ENCODE measurements at places on chromosomes 5 and 9. TPM values are rescaled to one million over a fixed set of nuclear protein-coding genes. Genes with fewer than 3 reads are reported as not detected.

GRCh38 chr5:141003791-141004611 is 37.7 kb downstream of the PCDHAC2 start:
- no peak for DNase-seq

DNA sequence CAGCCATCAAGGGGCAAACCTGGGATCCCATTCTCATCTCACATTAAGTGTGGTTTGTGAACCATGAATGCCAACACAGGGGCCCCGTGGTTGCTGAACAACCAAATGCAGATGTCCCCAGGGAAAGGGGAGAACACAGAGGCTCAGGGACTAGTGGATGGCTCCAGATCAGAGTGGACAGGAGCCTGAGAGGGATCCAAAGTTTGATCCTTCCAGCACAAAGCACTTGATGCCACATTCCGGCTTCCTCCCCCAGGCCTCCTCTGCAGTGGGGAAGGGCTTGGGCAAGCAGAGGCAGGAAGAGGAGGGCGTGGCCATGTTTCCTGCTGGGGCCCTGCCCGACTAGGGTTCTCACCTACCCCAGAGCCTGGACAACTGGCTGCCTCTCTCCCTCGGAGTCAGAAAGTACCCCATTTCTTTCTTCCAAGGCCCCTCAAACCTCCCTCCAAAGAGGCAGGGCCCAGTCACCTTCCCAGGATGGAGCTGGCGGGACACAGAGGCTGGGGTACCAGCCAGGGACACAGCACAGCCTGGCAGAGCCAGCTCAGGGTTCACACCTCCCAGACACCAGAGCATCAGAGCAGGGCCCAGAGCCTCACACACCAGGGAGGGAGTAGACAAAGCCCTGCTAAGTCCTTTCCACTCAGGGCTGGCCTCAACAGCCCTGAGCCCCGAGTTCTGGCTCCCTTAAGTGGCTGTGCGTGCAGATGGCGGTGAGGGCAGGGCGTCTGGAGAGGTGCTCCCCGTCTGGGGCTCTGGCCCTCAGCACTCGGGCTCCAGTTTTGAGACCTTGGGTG is 4.3 kb upstream of the RNF44 start:
- DNase-seq, result no peak

- DNase-seq, result no peak
Observed at GRCh38 chr5:107513337-107514085, 157.2 kb downstream of the EFNA5 start.

- DNase-seq, result no peak
Observed at GRCh38 chr5:173762045-173762444, 126.1 kb upstream of the CPEB4 start.

DNA sequence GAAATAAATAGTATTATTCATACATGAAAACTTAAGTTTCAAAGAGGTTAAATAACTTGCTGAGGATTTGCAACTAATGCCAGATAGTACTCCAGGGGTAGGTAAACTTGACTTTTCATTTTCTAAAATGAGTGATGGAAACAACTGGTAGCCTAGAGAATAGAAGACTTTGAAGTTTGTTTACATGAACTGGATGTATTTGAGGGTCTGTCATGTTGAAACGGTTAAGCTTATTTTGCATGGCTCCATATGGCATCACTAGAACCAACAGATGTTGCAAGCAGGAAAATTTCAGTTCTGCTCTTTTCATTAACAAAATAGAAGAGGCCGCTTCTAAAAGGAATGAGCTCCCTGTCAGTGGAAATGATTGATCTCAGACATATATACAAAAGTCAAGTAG is 105.1 kb upstream of the SGCD start:
- DNase-seq, result no peak

C8G gene
- not detected for total RNA-seq

PTCD2 gene
- 14.5 TPM for total RNA-seq

SLCO4C1 gene
- total RNA-seq, result 0.10 TPM
